ENCODE measurements at places on chromosomes 7 and 10.
A peak's percentile ranks its signal among the peaks of the same experiment; 100 is the strongest.

DNA sequence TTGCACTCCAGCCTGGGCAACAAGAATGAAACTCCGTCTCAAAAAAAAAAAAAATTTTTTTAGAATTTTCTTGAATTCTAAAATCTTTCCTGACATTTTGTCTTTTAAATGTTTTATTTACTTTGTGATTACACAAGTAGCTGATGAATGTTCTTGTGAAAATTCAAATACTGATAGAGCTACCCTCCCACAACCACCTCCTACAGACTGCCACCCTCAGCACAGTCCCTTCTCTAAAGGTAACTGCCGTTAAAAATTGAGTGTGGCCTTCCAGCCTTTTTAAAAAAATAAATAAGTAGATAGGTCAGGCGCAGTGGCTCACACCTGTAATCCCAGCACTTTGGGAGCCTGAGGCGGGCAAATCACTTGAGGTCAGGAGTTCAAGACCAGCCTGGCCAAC lies 15.1 kb downstream of the ENO4 start:
- DNase-seq = no peak

- DNase-seq = no peak
Measured at GRCh38 chr7:98394377-98394836, 6.5 kb downstream of the BAIAP2L1 start.

GRCh38 chr10:22644222-22644621 lies 70.2 kb downstream of the PIP4K2A start:
- no peak for DNase-seq

DNA sequence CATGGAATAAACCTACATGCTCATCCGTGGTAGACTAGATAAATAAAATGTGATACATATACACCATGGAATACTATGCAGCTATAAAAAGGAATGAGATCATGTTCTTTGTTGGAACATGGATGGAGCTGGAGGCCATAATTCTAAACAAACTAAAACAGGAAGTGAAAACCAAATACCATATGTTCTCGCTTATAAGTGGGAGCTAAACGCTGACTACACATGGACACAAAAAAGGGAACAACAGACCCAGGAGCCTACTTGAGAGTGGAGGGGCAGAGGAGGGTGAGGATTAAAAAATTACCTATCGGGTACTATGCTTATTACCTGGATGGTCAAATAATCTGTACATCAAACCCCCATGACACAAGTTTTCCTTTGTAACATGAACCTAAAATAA lies 68.7 kb upstream of the SEC61G start:
- no peak for DNase-seq

DNA sequence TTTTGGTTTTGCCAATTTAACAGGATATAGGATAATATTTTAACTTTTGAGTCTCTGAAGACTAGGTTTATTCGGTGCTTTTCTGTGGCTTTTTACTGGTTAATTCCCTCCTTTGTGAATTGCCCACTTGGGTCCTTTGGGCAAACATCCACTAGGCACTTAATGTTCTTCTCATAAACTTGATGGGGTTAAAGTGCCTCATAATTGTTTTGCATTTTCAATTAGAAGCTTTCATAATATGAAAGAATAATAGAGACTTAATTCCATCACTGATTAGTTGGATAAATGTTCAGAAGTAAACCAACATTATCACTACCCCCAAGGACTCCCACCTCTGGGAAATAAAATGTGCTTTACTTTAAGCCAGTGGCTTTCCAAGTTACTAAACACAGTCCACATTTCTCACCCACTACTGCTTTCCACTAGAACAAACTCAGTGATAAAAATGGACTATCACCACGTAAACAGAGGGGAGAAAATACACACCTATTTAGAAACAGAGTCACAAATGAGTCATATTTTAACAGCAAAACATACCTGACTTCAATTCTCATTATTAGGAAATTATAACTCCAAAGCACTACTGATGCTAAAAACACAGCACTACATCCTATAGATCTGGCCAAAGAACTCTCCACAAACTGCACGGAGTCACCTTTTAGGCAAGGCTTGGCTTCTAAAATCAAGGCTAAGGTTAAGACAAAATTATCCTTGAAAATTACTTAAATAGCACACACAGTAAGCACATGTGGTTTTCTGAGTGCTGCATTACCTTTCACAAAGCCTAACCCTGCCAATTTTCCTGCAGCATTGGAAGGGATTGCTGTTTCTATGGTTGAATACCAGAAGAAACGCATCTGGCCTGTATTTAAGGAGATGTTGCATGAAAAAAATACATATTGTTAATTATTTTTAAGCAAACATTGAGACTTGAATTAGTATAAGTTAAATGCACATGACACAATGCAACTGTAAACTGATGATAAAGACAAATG lies 41.2 kb downstream of the PARD3 start:
- DNase-seq = no peak

DNA sequence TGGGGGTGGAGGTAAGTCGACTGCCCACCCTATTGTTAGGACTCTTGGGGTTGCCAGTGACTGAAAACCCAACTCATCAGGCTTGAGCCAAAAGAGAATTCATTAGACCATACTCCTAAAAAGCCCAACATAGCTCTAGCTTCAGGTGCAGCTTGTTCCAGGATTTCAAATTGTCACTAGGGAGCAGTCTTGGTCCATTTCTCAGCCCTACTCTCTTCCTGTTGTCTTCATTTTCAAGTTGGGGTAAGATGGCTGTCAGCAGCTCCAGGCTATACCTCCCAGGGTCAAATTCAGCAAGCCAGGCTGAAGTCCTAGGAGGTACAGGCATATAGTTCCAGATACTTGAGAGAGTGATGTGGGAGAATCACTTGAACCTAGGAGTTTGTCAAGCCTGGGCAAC lies 14.9 kb upstream of the COL13A1 start:
- peak; percentile 66 for DNase-seq

- DNase-seq = no peak
Measured at GRCh38 chr10:11601670-11602069, 9.8 kb downstream of the USP6NL start.

DNA sequence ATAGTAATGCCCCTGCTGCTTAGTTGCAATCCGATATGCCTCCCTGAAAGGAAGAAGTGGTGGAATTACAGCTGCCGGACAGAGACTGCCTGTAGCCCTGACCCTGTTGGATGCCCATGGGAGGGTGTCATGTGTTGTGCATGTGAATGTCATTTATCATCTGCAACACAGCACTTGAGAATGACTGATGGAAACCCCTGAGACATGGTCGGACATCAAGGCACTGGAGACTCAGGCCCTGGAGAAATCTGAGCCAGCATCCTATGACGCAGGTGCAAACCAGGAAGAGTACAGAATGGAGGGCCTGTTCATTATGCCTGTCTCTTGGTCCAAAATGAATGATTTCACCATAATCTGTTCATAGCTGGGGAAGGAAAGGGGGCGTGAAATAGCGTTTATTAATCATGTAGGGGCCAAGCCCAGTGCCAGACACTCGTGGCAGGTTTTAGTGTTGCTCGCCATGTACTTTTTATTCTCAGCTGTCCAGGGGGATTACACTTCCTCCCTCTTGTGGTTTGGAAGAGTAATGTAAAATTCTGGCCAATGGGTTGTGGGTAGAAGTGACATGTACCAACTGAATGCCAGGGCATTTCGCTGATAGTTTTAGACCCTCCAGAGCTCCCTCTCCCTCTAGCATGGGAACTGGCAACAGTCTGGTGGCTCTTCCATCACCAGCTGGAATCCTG lies 23.0 kb upstream of the LEP start:
- no peak for DNase-seq

- DNase-seq = no peak
Measured at GRCh38 chr7:35549781-35550180, 145.2 kb downstream of the HERPUD2 start.

GRCh38 chr7:940599-941408 lies 13.7 kb downstream of the ADAP1 start:
- no peak for DNase-seq

- DNase-seq = no peak
Measured at GRCh38 chr10:103874730-103875129, 19.4 kb upstream of the SH3PXD2A start.

GRCh38 chr10:126081841-126082466 lies 185.6 kb downstream of the FANK1 start:
- no peak for DNase-seq

GRCh38 chr7:101924171-101924570 lies 106.7 kb downstream of the CUX1 start:
- peak; percentile 42 for DNase-seq

- peak; percentile 92 for DNase-seq
Measured at GRCh38 chr10:50326757-50327701, 75.7 kb upstream of the ASAH2 start.

DNA sequence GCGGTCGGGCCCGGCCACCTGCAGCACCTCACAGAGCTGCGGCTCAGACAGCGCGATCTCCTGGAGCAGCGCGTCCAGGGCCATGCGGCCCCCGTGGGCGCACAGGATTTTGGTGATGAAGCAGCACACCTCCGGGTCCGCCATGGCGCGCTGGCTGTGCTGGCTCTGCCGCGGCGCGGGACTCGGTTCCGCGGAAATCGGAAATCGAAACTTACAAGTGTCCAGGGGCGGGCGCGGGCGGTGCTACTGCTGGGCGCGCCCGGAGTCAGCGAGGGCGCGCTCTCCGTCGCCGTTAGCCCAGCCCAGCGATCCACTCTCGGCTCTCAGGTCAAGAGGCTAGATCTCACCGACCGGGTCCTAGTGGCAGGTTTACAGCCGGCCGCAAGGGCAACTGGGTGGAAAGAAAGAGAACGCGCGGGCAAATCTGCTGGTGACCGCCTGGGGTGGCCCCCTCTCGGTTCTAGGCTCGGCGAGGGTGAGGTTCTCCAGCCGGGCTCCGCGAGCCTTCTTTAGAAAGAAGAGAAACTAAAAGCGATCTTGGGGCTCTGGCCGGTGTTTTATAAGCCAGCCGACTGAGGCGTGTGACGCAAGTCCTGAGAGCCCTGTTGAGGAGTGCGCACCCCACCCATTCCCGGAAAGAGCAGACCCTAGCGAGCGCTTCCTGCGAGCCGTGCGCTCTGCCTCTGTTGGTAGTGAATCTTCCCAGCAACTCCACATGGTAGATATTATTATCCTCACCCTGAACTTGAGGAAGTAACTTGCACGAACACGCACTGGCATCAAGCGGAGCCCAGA lies at the start of gene ZC3HAV1:
ZC3HAV1 (minus strand) TSS at position 533 of the 795 bp plus-strand sequence; CDS start at position 144, 389 bp downstream.
- DNase-seq = peak; percentile 79

DNA sequence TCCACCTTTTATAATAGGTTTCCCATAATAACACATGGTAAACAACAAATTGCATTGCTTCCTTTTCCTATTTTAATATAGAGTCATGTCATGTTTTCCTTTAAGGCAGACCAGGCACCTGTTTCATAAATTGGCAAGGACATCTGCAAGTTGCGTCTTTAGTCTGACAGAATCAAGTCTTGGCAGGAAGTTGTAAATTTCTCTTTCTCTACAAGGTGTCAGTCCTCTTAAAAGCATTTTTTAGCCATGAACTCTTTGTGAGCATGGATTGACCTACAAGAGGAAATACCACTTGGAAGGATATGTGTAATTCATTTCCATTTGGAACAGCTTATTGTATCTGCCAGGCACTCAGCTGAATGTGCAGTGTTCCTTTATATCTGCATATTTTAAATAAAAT lies 176.8 kb downstream of the PRKG1 start:
- DNase-seq = peak; percentile 83

DNA sequence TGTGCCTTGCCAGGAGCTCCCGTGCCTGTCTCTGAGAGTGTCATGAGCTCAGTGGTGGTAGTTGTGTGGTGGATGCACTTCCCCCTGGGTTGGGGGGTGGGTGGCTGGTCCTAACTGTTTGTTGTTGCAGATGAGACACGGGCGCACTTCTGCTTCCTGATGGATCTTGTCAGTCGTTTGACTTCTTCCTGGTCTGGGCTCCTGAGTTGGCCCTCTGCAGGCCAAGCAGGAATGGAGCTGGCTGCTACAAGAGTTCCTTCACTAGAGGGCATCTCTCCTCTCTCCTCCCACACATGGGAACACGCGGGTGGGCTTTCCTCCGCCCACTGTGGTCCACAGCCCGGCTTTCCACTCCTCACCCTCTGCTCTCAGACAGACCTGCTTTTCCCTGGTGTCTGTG lies 82.0 kb downstream of the BMS1 start:
- DNase-seq = no peak

DNA sequence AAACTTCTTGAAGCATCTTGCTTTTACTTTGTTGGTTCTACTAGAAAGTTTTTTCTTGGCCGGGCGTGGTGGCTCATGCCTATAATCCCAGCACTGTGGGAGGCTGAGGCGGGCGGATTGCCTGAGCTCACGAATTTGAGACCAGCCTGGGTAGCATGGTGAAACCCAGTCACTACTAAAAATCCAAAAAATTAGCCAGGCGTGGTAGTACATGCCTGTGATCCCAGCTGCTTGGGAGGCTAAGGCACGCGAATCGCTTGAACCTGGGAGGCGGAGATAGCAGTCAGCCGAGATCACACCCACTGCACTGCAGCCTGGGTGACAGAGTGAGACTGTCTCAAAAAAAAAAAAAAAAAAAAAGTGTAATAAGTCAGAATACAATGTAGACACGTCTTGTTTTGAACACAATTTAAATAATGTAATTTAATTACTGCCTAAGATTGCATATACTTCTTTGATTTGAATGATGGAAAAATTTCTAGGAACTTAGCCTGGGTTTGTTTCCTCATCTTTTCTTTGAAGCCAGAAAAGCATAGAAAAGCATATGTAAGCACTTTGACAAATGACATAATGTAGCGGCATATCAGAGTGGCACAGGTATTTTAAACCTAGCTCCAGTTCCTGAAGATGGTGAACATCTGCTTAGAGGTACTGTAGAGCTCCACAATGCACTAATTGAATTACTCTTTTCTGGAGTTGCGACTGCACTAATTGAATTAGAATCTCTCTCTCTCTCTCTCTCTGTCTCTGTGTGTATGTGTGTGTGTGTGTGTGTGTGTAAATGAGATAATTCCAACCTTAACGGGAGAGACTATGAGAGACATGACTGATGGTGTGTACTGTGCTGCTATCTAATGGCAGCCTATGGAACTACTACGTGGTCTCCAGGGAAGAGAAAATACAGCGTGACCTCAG lies 87.8 kb downstream of the BTRC start:
- DNase-seq = peak; percentile 70

DNA sequence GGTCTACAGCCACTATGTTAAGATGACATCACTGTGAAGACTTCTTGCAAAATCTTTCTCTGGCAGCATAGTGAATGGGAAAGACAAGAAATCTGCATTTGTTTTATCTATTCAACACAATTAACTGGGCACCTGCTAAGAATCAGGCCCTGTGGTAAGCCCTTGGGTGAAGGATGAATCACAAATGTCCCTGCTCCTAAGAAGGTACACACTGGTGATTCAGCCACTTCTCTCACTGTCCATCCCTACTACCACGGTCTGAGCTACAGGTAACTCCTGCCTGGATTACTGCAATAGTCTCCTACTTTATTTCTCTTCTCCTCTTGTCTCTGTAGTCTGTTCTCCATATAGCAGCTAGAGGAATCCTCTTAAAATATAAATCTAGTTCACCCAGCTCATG lies 116.1 kb downstream of the HIBADH start:
- no peak for DNase-seq

- peak; percentile 76 for DNase-seq
Measured at GRCh38 chr10:130127364-130128061, 8.7 kb upstream of the GLRX3 start.

DNA sequence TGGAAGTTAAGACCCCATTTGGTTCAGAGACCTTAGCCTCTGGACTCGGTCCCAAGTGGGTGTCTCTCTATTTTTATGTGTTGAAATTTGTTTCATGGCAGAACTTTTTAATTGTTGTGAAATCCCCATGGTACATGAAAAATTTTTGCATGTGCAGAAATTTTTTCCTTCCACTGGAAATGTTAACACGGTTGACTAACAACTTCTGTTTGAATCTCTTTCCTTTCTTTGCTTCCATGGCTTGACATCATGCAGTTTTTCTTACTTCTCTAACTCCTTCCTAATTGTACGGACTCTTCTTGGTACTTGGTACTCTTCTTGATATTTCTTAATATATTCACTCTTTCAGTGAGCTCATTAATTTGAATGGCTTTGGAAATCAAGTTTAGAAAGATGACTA lies 18.3 kb downstream of the MDFIC start:
- no peak for DNase-seq

GRCh38 chr7:55966851-55967250 lies 2.5 kb downstream of the NIPSNAP2 start:
- DNase-seq = no peak

Measured in endothelial cell of umbilical vein (primary cell).